ENCODE measurements at places on chromosomes 3 and 15.
A peak's percentile ranks its signal among the peaks of the same experiment; 100 is the strongest.

DNA sequence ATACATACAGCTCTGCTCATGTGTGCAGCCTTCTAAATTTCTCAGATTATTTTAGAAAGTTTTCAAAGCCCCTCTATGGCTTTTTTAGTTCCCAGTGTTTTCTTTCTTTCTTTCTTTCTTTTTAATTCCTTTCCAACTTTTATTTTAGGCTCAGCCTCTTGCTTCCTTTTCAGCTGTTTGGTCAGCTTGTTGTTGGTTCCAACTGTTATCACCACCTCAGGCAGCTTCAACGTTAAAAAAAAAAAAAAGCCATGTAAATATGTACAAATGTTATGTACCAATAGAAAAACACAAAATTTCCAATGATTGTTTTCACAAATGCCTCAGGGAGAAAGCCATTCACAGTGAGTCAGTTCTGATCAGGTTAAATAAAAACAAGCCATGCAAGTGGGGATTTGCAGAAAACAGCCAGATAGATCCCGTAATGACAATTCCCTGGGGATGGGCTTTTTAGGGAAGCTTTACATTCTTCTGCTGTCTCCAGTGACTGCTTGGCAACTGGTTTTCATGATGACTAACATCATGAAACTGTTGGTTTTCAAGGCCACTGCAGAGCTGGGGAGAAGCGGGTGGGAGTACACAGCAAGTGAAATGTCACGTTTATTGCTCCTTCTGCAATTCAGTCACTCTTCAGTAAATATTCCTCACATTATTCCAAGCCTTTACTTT lies 908.4 kb downstream of the EPHA3 start:
- no peak for DNase-seq

DNA sequence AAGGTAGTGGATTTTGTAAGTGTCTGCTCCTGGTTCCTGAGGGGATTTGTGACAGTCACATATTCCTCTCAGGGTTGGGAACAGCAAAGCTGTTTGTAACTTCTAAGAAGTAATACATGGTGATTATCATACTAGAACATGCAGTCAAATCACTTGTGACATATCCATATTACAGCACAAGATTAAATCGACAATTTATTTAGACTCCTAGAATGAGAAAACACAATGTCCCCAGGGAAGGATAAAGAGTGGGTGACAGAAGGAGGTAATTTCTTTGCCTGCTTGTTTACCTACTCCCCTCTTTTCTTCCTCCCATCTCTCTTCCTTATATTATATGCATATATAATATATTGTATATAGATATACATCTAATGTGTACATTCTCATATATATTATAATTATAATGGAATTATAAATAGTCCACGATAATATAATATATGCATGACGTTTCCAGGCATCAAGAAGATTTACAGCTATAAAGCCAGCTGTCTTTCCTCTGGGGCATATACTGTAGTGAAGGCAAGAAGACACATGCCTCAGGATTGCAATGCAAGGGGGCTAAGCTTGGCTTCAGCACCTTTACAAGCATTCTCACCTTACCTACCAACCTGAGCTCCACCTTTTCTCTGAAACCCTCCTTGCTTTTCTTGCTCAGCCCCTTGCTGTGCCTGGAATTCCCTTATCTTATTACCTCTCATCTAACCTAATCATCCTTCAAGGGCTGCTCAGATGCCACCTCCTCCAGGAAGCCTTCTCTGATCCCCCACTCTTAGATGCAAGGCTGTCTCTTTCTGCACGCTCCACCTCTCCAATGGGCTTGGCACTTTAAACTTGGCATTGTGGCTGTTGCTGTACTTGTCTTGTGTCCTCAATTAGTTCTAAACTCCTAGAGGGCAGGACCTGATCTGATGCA lies 73.1 kb upstream of the PIAS1 start:
- DNase-seq = no peak

DNA sequence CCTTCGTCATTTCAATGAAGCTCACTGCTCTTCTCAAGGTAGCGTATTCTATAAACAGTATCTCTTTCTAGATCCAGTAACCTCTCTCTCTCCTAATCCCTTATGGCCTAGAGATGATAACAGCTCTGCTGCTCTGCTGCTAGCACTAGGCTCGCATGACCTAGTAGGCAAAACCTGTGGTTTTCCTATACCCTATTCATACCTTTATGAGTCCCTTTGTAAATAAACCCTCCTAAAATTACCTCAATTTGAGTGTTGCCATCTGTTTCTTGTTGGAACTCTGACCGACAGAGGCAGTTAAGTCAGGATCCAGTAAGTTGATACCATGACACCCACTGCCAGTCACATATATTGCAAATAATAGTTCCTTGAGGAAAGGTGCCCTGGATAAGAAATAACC lies 7.3 kb downstream of the CCDC14 start:
- no peak for DNase-seq

DNA sequence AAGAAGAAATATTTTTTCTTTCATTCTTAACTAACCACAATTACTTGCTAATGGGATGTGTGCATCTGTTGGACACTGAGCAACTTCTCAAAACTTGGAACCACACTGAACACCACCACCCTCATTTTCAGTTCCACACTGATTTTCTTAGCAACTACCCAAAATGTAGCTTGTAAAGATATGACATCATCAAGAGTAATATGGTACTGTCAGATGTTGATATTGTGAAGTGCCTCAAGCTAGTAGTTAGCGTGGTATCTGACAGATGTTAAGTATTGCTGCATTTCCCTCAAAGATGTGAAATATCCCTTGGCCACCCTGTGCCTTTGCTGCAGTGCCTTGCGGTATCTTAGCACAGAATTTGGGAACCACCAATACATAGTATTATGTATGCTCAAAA lies 9.3 kb downstream of the RFTN1 start:
- no peak for DNase-seq

DNA sequence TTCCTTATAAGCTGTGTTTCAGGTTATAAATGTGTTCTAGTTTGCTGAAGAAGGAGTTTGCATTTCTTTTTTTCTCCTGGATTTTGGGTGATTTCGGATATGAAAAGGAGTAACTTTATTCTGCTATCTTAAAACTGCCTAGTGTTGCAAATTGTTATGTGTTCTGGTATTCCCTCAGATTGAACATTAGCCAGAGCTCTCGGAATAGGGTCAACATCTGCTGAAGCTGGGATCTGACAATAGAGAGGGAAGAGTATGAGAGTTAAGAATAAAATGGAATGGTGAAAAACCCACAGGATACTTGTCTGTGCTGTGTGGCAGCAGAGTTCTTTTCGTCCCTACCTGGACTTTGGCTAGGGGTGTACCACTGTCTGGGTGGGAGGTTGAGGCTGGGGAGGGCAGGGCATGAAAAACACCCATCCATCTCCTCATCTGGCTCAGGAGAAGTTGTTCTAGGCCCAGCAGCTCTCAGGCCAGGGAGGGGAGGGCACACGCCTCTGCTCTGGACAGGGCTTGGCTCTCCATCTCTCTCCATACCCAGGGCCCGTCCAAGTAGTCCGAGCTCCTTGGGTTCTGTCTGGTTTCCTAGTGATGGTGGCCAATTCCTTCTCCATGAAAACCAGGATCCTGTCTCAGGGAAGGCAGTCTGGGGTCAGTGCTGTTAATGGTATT lies 13.2 kb downstream of the SPSB4 start:
- DNase-seq = no peak

DNA sequence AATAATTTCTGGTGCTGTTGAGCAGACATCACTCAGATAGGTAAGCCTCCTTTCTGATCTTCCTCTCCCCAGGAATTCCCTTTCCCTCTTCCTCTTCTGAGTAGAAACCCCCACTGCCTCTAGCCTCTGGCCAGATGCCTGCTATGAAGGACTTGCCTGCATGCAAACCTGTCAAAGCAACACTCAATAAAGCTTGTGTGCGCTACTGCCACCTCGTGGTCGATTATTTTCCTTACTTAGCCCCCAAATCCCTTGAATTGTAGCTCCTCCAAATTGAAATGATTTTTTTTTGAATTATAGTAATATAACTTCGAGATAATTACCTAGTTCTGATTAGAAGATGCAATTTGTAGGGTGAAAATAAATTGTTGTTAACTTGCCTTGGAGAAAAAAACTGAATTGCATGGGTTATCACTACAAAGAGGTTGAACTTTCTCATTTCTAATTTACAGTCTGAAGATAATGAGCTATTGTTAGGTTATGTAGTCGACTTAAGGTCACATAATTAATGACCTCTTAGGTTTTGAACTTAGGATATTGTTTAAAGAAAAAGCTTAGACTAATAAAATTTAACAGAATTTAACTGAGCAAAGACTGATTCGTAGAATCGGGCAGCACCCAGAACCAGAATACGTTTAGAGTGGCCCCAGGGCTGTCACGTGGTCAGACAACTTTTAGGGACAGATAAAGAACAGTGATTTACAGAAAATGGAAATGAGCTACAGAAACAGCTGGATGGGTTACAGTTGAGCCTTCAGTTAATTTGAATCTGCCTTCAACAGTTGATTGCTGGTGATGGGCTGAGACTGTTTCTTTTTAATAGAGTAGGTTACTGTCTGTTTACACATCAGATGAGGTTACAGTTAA lies 269.3 kb downstream of the ARPP21 start:
- DNase-seq = peak; percentile 8

- no peak for DNase-seq
Observed at GRCh38 chr3:127751782-127752181, 70.5 kb downstream of the MGLL start.

GRCh38 chr3:183907911-183908331 lies 23.2 kb upstream of the PARL start:
- no peak for DNase-seq

DNA sequence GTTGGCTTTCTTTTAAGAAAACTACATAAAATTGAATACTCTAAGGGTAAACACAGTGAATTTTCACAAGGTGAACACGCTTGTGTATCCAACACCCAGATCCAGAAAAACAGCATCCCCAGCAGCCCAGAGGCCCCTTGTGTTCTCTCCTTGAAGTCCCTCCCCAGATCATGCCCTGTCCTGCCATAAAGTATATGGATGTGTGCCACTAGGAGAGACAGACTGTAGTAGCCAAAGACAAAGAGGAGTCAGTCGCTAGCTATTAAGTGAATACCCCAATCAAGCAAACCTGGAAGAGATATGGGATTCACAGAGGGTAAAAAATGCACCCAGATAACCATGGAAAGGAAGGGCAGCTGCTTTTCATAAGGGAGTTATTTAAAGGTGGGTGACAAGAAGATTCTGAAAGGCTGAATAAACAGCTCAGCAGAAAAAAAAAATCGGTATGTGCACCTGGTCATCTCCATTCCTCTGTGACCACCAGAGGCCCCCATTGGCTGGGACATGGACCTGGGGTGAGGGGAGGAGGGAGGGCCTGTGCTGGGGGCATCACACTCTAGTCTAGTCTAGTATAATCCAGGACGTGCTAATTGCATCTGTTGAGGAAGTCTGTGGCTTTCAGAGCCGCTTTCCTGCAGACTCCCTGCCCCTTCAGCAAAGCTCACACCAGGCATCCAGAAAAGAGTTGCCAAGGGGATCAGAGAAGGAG lies 167.3 kb upstream of the NDN start:
- no peak for DNase-seq

DNA sequence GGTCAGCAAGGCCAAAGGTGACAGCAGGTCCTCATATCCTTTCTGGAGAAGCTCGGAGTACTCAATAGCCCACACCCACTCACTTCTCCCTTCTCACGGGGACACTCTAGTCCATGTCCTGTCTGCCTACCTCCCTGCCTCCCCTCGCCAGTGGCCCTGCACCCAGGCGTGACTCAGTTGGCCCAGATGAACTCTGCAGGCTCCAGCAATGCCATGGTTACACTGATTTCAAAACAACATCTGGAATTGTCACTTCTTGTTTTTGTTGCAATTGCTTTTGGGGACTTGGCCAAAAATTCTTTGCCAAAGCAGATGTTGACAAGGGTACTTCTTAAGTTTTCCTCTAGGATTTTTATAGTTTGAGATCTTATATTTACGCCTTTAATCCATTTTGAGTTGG lies 13.0 kb downstream of the IL16 start:
- no peak for DNase-seq

Data from activated T-cell treated with anti-CD3 and anti-CD28 coated beads for 4 hours (primary cell).